ENCODE measurements at places on chromosomes 11 and 22. TPM values are rescaled to one million over a fixed set of nuclear protein-coding genes. Genes with fewer than 3 reads are reported as not detected.

Gene TRIM49D2
- total RNA-seq: not detected

Gene NPAS4
- total RNA-seq: not detected

Gene IGSF9B
- 38.9 TPM for total RNA-seq

Gene KRTAP5-11
- total RNA-seq: not detected

Gene OR5B17
- total RNA-seq: not detected

Gene ESAM
- 39.0 TPM for total RNA-seq

Gene ZNF280B
- total RNA-seq: 0.43 TPM

Gene FSHB
- not detected for total RNA-seq

GRCh38 chr11:106021181-106021966 lies 666 bp downstream of the MSANTD4 start:
- no peak for DNase-seq

DNA sequence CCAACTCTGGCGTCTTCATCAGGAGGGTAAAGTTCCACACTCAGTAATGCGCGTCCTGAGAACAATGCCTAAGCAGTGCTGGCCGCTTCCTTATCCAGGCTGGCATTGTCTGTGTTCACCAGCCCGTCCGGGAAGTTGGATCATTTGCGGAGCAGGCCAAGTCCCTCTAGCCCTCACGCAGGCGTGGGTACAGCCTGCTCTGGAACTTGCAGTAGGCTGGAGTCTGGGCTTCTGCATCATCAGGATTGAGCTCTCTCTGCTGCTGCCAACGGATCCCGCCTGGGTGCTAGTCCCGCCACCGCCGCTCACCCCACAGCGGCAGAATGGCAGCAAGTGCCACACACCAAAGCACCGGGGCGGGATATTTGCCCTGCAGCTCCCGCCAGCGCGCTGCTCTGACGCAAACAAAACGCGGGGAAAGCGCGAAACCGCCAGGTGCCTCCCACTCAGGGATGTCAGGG lies 29.0 kb downstream of the GLYATL1 start:
- no peak for DNase-seq

DNA sequence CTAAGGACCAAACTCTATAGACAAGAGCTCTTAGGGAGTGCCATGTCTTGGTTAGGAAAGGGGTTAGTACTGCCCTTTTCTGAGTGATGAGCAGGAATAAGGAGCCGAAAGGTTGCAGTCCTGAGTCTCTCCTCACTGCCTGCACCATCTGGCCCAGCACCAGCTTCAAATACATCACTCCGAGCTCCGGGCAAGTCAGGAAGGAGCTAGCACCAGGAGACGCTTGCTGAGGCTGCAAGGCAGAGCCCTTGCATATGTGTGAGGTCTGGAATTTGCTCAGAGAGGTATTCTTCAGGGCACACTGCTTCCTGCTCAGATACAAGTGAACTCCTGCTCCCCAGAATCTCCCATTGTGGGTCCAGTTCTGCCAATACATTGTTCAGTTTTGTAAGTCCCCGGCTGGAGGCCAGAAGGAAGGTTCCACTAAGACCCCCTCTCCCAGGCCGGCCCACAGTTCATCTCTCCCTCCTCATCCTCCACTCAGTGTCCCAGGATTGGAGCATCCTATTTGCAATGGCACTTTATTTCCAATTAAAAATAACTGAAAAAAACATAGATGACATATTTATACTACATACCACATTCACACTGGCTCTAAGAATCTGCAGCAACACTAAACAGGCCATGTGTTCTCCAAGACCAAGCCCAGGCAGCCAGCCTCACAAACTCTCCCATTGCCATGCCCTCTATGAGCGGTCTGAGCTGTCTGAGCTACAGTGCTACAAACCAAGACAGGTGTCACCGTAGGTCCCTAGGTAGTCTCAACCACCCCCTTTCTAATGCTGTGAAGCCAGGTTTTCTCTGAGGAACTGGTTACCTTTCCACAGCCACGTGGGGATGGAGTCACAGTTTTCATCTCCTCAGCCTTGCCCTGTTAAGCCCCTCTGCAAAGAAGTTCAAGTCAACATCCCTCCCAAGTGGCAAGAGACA lies 55.1 kb upstream of the SPATA19 start:
- DNase-seq: no peak

- no peak for DNase-seq
Measured at GRCh38 chr11:123366924-123367323, 63.1 kb upstream of the GRAMD1B start.

GRCh38 chr11:123174196-123175183 lies 20.6 kb downstream of the CLMP start:
- DNase-seq: peak; percentile 52

DNA sequence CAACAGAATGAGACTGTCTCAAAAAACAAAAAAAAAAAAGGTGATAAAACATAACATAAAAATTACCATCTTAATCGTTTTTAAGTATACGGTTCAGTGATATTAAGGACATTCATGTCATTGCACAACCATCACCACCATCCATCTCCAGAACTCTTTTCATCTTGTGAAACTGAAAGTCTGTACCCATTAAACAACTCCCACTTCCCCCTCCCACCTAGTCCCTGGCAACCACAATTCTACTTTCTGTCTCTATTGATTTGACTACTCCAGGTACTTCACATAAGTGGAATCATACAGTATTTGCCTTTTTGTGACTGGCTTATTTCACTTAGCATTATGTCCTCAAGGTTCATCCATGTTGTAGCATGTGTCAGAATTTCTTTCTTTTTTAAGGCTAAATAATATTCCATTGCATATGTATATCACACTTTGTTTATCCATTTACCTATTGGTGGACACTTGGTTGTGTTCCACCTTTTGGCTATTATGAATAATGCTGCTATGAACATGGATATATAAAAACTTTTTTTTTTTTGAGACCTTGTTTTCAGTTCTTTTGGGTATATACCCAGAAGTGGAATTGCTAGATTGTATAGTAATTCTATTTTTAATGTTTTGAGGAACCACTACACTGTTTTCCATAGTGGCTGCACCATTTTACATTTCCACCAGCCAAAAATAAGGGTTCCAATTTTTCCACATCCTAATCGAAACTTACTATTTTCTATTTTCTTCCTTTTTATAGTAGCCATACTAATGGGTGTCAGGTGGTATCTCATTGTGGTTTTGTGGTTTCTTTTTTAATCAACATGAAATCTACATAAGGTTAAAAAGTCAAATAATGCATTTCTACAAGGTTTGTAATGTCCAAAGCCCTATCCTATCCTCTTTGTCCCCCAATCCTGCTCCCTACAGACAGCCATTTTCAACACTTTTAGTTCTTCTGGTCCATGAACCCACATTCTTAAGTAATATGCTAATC lies 23.4 kb upstream of the PIK3C2A start:
- DNase-seq: no peak

DNA sequence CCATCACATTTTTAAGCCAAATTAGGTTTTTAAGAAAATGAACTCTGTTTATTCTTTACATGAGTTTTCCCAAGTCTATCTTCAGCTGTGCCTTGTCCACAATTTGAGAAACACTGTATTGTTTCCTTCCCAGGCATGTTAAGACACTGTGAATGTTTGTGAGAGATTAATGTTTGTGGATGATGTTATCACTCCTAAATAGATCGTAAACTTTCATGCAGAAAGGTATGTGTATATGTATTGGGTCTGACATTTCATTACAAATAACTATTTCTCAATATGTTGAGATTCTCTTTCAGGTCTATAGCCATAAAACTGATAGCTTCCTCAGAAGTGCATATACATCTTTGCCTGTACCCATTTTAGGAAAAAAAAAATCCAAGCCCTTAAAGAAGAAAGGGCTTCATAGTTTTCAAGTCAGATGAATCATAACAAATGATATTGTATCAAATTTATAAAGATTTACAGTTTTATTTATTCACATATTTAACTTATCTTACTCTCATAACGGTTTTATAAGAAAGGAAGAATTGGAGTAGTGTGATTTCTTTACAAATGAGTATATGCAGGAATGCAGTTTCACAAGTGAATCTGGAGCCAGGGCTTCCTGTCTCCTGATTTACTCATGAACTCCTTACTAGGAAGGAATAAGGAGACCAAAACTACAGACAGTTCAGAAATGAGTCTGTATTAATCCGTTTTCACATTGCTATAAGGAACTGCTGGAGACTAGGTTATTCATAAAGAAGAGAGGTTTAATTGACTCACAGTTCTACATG lies 11.2 kb downstream of the OR8D1 start:
- no peak for DNase-seq

DNA sequence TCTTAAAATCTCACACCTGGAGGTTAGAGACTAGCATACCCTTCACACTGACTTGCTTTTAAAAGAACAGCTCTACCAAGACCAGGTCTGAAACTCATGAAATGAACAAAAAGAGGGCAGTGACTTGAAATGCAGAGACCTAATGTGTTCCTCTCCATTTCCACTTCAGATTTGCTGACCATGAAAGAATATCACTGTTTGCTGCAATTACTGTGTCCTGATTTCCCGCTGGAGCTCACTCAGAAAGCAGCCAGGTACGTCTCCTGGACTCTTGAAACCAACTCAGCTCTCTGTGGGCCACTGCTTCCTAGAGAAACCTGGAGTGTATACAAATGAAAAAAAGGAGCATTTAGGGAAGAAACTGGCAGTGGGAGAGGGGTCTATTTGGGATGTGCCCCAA lies 39.2 kb downstream of the ARFGAP2 start:
- DNase-seq: no peak

DNA sequence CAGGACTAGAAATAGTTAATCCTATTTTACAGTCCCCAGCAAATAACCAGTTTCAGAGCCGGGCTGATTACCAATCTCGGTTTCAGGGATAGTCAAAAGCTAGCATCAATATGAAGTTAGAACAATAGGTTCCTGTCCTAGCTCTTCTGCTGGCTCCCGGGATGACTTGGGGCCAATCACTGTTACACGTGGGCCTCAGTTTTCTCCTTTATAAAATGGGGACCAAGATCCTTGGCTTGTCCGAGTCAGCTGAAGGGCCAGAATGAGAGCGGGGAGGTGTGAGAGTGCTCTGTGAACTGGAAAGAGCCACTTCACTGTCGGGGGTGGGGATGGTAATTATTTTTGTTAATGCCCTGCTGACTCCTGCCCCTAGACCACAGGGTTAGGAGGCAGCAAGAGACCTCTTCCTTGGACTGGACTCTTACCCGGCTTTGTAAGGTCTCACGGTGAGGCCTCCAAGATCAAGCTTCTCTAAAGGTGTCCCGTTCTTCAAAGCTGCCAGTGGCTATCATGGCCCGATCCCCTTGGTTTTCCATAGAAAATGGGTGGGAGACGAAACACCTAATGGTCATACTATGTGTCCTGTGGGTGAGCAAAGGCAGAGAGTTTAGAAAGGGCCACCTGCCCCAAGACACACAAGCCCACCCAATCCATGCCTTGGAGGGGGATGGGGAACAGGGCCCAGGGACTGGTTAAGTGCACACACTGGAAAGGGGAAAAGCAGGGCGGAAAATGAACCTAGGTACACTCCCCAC lies 1.4 kb downstream of the UCP2 start:
- DNase-seq: peak; percentile 22

DNA sequence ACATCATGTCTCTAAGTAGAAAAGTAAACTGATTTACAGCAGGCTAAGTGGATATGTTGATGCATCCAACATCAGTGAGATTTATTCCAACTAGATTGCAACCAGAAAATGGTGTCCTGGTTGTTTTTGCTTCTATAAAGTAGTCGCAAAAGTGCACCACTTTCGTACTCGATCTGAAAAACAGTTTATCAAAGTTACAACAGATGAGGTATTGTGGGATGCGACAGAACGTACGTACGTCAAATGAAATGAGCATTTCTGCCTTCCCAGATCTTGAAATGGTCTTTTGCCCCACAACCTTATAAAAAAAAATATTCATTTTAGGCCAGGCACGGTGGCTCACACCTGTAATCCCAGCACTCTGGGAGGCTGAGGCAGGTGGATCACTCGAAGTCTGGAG lies 13.7 kb downstream of the GRAP2 start:
- DNase-seq: no peak

DNA sequence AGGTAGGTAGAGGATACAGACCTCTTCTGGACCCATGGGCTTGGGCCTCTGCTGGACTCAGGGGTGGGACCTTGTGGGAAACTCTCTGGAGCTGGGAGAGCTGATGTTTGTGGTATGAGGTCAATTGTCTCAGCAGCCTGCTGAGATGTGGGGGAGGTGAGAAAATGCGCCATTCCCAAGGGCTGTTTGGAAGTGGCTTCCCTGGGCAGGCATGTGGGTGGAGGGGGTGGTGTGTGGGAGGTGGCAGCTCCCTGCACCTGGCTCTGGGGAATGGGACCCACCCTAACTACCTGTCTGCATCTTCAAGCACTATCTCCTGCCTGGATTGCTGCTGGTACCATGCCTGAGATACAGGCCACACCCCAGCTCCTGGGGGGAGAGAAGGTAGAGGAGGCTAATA lies 97.4 kb upstream of the THY1 start:
- DNase-seq: no peak

DNA sequence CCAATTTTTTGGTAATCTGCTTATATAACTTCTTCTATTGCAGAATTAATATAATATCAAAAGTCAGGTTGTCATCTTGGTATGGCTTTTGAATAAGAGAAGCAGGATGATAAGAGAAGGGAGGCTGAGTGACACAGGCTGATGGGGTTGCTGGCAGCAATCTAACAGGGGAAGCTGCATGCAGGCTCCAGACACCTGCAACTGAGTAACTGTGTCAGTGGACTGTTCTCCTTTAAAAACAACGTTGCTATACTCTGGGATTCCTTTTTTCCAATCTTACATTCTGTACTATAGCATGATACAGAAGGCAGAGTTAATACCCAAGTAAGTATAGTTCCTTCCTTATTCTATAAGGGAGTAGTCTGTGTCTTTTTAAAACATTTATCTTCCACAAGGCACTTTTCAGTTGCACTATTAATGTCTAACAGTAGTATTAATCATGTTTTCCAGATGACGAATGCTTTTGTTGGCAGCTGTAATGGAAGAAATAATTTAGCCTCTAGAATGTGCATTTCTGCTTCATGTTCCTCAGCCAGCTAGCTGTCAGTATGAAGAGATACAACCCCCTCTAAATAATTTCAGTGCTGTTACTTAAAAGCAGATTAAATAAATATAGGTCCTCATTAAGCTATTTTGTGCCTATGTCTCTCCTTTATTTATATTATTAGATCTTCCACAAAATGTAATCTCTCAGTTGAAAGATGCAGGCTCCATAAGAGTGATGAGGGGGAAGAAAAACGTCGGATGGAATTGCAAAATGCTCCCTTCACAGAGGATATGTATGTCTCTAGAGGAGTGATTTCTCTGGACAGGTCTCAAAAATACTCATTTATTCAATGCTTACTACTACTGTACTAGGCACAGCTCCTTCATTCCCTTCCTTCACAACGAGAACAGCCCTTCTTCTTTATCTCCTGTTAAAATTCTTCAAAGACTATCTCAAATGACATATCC lies 50.8 kb downstream of the ATG16L2 start:
- no peak for DNase-seq

DNA sequence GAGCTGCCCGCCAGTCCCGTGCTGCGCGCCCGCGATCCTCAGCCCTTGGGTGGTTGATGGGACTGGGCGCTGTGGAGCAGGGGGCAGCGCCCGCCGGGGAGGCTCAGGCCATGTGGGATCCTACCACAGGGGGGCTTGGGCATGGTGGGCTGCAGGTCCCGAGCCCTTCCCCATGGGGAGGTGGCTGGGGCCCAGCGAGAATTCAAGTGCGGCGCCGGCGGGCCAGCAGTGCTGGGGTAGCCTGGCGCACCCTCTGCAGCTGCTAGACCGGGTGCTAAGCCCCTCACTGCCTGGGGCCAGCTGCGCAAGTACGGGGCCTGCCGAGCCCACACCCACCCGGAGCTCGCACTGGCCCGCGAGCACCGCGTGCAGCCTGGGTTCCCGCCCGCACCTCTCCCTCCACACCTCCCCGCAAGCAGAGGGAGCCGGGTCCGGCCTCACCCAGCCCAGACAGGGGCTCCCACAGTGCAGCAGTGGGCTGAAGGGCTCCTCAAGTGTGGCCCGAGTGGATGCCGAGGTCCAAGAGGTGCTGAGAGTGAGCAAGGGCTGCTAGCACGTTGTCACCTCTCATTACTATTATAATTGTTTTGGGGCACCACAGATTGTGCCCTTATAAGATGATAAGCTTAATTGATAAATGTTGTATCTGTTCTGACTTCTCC lies 333.2 kb downstream of the CASP12 start:
- DNase-seq: peak; percentile 27

Measured in Right ventricle myocardium superior (tissue), 1 donor.